CD8-positive, alpha-beta memory T cell (primary cell): ENCODE measurements at places on chromosomes 4 and X.

- DNase-seq = peak; percentile 54
Observed at GRCh38 chrX:153669174-153669890, 4.3 kb downstream of the PNCK start.

DNA sequence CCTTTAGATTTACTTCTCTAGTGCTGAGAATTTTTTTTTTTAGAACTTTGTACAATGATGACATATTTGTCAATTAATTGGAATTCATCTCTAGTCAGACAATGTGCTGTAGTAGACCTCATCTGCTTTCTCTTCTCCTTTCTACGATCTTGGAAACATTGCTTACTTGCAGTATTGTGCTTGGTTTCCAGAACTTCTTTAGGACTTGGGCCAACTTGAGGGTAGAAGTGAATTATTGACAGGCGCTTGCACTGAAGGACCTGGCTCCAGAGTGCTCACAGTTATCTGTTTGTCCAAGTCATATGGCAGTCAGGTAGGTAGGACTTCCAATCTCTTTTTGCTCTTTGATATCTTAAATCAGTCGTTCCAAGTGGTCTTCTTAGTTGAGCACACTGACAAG lies 39.6 kb downstream of the FNIP2 start:
- DNase-seq = no peak

DNA sequence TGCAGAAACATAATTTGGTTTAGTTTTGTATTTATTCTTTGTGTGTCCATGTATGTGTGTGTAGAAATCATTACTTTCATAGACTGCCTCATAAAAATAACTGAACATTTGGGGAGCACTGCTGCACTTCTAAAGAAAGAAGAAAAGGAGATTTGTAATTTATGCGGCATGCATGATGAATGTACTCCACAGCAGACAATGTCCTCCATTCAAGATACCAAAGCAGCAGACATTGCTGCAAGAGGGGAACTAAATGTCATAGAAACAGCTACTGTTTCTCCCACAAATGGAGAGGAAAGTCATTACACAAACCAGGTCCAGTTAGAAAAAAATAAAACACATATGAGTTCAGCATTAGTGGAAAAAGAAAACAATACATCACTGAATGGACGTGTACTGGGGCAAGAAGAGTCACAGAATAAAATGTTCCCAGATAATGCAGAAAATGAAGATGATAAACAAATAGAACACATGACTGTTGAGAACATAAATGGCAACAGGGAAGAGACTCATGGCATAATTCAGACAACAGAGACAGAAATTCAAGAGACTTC lies 2.6 kb downstream of the DTHD1 start:
- no peak for DNase-seq

DNA sequence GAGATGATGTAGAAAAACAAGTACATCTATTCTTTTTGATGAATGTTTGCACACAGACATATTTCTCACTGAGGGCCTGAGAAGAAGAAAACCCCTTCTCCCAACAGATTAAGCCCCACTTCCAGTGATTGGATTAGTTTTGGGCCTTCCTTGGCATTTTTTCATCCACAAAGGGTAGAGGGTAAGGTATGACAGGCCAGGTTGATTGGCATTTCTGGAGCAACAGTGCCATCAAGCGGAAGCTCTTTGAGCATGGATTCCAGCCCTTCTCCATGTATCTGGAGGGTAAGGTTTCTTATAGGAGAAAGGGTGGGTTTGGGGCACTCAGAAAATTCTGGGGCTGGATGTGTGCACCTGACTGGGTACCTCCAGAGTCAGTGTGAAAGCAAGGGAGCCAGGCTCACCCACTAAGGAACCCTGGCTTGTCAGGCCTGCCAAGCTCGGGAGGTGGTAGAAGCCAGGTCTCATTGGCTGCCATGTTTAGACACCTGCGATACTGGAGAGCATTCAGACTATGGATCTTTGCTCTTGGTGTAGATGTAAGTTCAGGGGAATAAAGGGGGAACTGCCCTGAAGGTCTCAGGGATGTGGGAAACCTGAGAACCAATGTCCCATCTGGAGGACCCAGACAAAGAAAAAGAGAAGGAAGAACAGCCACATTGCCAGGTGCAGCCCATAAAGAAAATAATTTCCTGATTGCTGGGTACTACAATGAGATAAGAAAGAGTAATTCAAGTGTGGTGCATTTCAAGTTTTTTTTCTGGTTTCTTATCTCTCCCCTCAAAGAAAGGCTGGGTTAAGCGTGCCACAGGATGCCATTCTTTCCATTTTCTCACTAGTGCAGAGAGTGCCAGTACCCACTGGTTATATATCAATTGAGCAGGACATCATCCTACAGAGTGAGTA lies 222.3 kb upstream of the AGTR2 start:
- no peak for DNase-seq

- DNase-seq = no peak
Observed at GRCh38 chr4:117965622-117966021, 68.7 kb upstream of the NDST3 start.

DNA sequence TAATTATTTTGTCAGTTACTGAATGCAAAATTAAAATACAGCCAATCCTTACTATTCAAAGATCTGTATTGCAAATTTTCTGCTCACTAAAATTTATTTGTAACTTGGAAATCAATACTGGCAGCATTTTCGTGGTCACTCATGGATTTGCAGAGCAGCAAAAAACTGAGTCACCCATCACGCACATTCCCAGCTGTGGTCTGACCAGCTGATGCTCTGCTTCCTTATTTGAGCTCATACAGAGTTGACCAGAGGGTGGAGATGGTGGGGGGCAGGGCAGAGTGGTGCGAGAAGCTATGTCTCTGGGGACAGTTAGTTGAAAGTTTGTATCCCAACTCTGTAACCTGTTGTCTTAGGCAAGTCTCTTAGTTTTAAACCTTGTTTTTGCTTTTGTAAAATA lies 214.8 kb downstream of the SPCS3 start:
- no peak for DNase-seq

DNA sequence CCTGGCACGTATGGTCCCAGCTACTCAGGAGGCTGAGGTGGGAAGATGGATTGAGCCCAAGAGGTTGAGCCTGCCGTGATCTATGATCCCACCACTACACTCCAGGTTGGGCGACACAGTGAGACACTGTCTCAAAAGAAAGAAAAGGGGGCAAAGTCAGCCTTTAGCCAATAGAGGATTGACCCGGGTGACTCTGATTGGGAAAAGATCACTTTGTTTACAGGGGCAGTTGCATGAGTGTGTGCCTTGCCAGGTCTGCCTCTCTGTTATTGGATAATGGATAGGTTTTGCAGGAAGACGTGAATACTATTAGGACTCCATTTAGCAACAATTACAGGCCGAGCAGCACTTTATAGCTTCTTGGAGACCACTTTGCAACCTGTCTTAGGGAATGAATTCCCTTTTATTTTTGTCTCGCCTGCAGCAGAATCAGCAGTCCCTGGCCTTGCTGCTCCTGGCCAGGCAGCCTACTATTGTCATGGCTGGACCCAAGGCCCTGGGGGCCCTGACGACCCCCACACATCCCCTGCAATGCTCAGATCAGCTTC lies 103.2 kb upstream of the PSAPL1 start:
- DNase-seq = no peak

- no peak for DNase-seq
Observed at GRCh38 chrX:143633461-143634308, 2.2 kb downstream of the SLITRK4 start.

DNA sequence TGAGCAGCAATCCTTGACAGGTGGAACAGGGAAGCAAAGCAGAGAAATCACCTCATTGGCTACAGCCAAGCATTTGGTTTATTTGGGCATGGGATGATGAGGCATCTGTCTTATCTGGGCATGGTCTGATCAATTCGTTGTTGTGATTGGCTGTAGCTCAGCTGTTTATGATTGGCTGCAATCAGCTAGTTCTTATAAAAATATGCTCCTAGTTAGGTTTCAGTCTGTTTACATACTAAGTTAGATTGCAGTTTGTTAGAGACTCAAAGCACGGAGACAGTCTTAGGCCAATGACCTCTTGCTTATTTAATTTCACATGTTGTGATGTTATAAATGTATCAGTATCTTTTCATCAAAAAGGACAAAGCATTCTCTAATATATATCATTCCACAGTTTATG lies 312.0 kb downstream of the PDGFC start:
- DNase-seq = no peak

GRCh38 chr4:37728064-37728463 lies 41.9 kb upstream of the RELL1 start:
- DNase-seq = no peak

GRCh38 chr4:122781486-122781885 lies 45.1 kb upstream of the FGF2 start:
- DNase-seq = no peak

GRCh38 chr4:153488006-153488891 lies 22.1 kb downstream of the TMEM131L start:
- peak; percentile 88 for DNase-seq

DNA sequence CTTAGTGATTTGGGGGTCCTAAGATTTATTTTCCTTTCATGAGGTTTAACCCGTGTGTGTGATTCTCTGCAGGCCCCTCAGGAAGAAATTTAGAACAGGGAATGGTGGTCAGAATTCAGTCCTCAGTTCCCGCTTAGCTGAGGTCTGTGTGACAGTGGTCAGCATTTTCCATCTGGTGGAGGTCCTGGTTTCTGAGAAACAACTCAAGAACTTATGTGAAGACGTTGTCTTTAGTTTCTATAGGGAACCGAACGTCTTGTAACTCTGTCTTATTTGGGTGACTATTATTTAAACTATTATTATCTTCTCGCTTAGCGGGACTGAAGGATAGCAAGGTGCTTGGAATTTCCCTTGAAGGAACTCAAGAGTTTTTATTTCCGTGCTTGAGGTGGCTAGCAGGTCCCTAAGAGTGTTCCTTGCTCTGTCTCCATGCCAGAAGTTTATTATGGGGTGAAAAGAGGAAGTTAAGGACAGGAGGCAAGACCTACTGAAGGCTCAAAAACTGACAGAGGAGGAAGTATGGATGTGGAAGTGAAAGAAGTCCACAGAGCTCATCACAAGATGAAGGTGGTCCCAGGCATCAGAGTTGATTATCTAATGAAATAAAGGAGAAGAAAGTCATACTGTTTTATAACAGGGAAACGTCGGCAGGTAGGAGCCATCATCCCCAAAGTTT lies 9.4 kb downstream of the MGST2 start:
- no peak for DNase-seq

GRCh38 chr4:26996745-26997144 lies 136.1 kb downstream of the STIM2 start:
- DNase-seq = no peak

DNA sequence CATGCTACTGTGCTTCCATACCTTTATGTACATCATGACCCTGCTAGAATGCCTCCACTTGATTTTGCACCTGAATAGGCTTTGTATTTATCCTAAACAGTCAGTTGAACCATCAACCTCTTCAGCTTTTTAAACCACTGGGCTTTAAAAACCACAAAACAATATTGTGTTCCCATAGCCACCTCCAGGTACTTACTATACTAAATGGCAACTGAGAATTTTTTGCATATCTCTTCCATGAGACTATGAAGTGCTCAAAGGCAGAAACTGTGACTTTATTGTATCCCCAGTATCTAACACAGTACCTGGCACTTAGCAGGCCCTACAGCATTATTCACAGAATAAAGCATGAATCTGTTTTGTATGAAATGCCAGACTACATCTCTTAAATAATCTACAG lies 39.7 kb downstream of the ANAPC10 start:
- DNase-seq = no peak

DNA sequence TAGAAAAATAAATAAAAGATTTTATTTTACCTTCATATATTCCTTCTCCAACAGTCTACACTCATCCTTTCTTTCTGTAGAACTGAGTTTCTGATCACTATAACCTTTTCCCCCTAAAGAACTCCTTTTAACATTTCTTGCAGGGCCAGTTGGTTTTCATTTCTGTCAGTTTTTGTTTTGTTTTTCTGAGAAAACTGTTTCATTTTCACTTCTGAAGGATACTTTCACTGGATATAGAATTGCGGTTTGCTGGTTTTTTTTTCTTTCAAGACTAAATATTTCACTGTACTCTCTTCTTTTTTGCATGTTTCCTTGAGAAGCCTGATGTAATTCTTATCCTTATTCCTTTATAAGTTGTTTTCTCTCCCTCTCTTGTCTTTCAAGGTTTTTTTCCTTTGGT lies 90.4 kb upstream of the EOLA2 start:
- DNase-seq = no peak
